Stimulated activated CD4-positive, alpha-beta T cell treated with anti-CD3 and anti-CD28 coated beads, Interleukin-1b, Interleukin-23, amount 100 ng/mL, for 24 hours (primary cell): ENCODE measurements at places on chromosomes 1 and 21.

DNA sequence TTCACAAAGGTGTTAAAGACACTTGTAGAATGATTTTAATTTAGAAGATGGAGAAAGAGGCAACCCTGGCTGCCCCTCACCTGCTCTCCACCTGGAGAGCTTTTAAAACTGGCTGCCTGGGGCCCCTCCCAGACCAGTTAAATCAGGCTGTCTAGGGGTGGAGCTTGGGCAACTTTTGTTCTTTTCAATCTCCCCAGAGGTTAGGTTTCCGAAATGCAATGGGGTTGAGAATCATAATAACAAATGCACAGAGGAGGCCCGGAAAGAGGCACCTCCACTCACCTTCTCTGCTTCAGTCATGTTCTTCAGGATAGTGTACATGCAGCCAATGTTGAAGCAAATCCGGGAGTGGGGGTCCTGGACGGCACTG is 400 bp downstream of the NCF2 start:
- no peak for DNase-seq

DNA sequence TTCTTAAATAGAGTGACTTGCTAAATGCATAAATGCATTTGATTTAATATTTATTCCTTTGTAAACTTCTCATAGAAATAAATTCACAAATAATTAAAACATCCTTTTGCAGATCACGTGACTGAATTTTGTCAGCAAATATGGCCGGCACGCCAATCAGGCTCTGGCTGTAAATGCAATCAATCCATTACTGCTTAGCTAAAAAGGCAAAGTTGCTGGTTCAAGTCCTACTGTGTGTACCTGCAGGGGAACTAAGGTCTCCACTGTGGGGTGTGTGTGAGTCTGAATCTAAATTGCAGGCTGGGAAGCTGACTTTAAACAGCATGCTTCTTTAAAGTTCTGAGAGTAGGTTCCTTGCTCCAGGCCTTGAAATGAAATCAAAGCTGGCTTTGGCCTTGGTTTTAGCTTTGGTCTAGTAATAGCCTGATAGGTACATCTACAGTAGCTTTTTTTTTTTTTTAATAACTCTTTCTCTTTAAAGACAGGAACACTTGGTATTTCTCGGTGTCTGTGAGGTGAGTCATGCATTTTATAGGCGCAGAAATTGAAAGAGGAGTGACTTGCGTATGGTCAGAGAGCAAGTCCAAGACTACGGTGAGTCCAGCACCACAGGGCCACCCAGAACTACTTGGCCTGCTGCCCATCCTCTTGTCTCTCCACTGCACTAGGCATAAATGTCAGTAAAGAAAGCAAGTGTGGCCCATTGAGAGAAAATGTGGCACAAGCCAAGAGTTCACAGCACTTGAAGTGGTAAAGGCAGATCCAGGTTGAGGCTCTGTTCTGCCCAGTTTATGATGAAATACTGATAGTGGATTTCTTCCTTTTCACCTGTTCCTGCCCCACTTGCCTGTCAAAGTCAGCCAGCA is 36.2 kb upstream of the LYST start:
- DNase-seq: no peak

GRCh38 chr1:175499595-175500382 is 243.6 kb downstream of the TNR start:
- DNase-seq: no peak

DNA sequence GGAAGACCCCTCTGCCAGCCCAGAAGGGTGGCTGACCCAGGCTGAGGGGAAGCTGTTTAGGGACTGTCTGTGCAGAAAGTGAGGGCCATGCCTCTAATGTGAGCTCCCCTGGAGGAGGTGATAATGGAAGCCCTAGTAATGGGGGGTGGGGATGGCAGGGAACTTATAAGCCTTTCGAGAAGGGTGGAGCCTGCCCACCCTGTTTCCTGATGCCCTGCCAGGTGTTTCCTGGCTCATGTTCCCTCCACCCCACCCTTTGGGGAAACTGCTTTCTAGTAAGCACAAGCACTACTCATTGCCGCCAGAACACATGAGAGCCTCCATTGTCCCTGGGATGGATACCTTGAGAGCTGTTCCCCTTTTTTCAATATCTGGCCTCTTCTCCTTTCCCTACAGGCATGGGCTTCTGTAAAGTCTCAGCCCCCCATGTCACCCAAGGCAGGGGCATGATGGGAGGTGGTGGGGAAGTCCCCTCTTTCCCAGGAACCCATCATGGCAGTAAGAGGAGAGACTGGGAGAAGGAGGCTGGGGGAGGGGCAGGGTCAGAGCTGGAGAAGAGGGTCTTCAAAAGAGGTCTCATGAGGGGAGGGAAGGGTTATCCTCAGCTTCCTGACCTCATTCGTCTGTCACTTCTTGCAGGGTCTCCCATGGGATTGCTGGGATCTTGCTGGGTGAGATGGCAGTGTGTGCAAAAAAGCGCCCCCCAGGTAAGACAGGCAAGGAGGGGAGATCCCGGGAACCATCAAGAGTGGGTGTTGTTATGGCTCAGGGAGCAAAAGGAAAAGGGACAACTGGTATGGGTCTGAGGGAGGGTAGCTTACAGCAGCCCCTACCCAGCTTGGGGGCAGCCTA is 2.4 kb downstream of the ATP8B2 start:
- DNase-seq: no peak

DNA sequence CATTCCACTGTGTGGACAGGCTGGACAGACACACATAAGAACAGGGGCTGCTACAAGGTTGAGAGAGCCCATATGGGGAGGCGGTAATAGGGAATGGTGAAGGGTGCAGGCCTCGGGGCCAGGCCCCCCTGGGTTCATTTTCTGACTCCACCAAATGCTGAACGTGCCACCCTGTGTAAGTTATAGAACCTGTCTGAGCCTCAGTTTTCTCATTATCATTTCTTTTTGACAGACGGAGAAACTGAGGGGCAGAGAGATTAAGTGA is 569.5 kb downstream of the PTPRU start:
- no peak for DNase-seq

- DNase-seq: no peak
Measured at GRCh38 chr1:31673433-31673832, 28.8 kb upstream of the PEF1 start.

DNA sequence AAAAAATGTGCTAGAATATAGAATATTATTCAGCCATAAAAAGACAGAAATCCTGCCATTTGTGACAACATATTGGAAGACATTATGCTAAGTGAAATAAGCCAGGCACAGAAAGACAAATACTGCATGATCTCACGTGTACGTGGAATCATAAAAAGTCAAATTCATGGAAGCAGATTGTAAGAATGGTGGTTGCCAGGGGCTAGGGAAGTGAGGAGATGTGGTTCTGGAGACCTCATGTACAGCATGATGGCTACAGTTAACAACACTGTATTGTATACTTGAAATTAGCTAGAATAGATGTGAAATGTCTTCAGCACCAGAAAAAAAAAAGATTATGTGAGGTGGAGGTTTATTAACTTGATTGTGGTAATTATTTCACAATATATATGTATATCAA is 166.4 kb downstream of the ZZZ3 start:
- no peak for DNase-seq
